ENCODE measurements at places on chromosomes 1 and 21. TPM values are rescaled to one million over a fixed set of nuclear protein-coding genes. Genes with fewer than 3 reads are reported as not detected.

KIRREL1 gene
- 29.9 TPM for total RNA-seq

CENPF gene
- total RNA-seq, result 2.0 TPM

CYP4A22 gene
- total RNA-seq, result not detected

CD53 gene
- 22.1 TPM for total RNA-seq

ASTN1 gene
- total RNA-seq, result 2.1 TPM

FMN2 gene
- 9.9 TPM for total RNA-seq

RBM11 gene
- total RNA-seq, result 9.1 TPM

CATSPERE gene
- total RNA-seq, result 2.1 TPM

HEYL gene
- total RNA-seq, result 27.2 TPM

BTBD19 gene
- total RNA-seq, result 15.0 TPM

CFAP45 gene
- total RNA-seq, result 1.4 TPM

UTP11 gene
- total RNA-seq, result 29.7 TPM

IL20 gene
- not detected for total RNA-seq

KCNN3 gene
- 1.5 TPM for total RNA-seq

TTC22 gene
- total RNA-seq, result 1.1 TPM

CHIT1 gene
- total RNA-seq, result 0.08 TPM

WNT3A gene
- total RNA-seq, result not detected

ETV3L gene
- total RNA-seq, result not detected

SPRR4 gene
- not detected for total RNA-seq

ARHGAP30 gene
- total RNA-seq, result 2.4 TPM

C1orf53 gene
- total RNA-seq, result 2.2 TPM

Data from ovary (tissue), 10 donors.